Suprapubic skin (tissue), 4 donors: ENCODE measurements at places on chromosomes 13 and 19.

GRCh38 chr19:28594737-28595136 lies 618.2 kb downstream of the UQCRFS1 start:
- no peak for DNase-seq

DNA sequence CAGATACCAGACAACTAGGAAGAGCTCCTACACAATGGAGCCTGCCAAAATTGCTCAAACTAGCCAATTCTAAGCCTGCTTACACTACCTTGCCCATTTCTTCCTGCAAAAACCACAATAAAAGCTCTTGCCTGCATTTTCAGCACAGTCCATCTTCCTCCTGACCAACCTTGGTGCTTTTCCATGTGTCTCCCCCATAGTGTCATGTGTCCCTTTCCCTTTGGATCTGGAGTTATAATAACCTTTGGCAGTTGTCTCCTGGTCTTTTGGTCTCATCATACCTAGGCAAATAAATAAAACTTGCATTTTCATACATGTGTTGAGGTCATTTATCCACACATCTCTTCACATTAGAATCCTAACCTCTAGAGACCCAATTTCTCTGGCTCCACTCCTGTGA lies 203.1 kb upstream of the TRPC4 start:
- no peak for DNase-seq

GRCh38 chr13:44117351-44117750 lies 237.6 kb downstream of the LACC1 start:
- DNase-seq: no peak

DNA sequence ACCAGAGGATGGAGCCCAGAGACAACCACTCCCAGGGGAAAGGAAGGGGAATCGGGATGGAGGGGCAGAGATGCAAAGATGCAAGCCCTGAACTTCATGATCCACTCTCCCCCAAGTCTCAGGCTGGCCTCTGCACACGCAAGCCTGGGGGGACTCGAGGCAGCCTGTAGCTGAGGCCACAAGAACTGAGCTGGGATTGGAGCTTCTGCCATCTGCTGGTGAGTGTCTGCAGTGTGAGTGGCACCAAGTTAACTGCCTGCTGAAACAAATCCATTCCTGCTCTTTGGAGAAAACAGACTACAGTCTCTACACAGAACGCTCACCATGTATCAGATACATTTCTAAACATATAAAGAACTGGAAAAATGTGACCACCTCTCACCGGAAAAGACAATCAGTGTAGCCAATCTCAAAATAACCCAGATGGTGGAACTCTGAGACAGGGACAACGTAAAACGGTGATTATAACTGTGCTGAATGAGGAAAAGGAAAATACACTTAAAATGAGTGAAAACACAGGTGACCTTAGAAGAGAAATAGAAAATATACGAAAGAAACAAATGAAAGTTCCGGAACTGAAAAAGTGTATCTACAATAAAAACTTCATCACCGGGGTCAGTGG lies 62.1 kb downstream of the KLF2 start:
- DNase-seq: no peak

GRCh38 chr19:53196777-53197396 lies 3.7 kb upstream of the ZNF665 start:
- DNase-seq: peak; percentile 98

DNA sequence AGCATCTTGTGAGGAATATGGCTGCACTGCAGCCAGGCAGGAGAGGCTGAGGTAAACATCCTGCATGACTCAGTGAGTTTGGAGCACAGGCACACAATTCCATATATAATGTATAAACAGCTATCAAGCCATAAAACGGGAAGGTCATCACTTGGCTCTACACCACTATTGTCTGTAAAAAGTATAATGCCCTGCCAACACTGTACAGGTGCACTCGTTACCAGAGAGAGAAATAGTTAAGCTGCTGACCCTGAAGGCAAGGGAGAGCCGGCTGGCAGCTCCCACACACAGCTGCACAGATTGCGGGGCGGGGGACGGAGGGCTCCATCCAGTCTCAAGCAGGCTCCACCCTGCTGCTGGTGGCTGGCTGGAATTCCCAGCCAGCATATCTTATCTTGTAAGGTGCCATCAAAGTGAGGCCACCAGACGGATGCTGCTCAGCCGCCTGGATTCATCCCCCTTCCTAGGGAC lies 668.1 kb downstream of the SLITRK5 start:
- no peak for DNase-seq

DNA sequence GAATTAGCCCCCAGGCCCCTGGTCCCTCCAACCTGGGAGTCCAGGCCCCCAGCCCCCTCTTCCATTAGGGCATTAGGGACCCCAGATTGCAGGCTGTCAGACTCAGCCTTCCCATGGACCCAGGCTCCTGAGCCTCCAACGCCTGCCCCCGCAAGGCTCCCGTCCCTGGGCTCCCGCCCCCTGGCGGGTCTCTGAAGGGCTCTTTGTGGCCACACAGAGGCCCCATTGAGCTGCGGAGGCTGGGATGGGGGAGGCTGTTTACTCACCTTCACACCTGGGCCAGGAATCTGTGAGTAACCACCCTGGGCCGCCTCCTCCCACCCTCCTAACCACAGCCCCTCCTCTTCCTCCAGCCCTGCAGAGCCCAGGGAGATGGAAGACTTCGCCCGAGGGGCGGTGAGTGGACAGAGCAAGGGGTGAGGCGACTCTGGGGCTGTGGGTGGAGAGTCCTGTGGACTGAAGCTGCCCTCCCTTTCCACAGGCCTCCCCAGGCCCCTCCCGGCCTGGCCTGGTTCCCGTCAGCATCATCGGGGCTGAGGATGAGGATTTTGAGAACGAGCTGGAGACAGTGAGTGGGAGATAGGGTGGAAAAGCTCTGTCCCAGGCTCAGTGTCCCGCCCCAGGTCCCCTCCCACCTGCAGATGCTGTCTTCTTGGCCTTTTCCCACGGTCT lies 4.9 kb downstream of the ARHGEF1 start:
- no peak for DNase-seq

DNA sequence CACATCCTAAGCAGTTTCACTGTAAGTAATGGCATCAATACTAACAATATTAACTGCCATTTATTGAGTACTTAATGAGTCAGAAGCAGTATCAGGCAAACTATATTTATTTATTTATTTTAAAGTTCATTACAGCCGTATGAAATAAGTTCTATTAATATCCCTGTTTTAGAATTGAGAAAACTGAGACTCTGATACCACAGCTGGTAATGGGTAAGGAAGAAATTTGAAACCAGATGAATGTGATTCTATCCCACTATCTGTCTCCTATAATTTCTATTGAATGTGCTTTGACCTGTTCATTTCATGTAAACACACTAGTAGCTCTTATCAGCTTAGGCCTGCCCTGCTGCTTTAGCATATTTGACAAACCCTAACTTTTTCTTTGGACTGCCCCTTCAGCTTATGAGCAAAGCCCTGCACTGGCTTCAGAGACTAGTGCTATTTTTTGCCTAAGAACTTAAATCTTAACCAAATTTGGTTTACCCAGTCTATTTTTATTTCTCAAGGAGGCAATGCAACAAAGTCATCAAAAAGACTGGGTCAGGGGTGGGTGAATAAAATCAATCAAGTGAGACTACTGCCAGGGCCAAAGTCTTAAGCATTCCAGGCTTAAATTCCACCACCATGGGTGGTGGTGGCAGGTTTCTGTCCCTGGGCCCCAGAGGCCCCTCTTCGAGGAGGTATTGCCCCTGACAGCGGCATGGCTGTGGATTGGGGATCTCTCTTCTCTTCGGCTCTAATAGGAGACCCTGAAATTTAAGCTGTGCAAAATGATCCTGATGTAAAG lies 143.4 kb downstream of the DLEU7 start:
- no peak for DNase-seq

- DNase-seq: no peak
Observed at GRCh38 chr13:36870050-36870692, 49.9 kb downstream of the SMAD9 start.

- DNase-seq: no peak
Observed at GRCh38 chr13:57716295-57716694, 84.8 kb downstream of the PCDH17 start.

GRCh38 chr13:39468306-39468705 lies 134.7 kb downstream of the LHFPL6 start:
- DNase-seq: no peak

DNA sequence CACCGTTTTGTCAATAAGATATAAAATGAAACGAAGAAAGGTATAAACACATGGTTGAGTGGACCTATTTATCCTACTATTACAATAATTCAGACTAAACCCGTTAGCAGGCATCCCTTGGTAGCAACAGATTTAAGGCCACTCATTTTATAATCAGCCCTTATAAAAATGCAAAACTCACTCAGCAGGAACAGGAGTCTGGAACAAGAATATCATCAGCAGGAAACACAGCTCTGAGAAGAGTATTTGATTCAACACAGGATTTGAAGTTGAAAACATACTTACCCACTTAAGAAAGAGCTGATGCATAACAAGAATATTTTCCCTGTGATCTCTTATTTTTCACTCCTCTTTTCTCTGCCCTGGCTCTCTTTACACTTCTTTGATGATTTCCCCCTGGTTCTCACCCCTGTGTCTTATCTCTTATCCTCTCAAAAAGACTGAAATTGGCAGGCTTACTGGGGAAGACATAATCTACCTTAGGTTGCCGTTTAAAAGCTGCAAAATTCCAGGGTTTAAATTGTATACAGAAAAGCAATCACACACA lies 1722.7 kb downstream of the SLITRK5 start:
- DNase-seq: no peak

- no peak for DNase-seq
Observed at GRCh38 chr19:32652894-32653598, 21.9 kb downstream of the ANKRD27 start.

DNA sequence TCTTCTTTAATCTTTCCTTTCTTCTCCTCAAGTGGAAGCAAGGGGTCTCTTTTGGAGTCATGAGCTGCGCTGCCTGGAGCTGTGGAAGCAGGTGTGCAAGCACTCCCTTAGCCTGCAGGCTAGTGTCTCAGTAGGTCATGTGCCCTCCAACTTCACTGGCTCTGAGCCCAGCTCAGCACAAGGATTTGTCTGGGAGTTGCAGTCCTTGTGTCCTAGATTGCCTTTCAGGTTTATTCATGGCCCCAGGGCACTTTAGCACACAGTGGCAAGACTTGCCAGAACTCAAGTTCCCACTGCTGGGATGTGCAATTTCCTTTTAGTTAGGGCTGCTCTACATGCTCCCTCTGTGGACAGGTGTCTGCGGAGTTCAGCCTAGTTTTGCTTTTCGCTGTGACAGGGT lies 211.7 kb downstream of the LIG4 start:
- no peak for DNase-seq

DNA sequence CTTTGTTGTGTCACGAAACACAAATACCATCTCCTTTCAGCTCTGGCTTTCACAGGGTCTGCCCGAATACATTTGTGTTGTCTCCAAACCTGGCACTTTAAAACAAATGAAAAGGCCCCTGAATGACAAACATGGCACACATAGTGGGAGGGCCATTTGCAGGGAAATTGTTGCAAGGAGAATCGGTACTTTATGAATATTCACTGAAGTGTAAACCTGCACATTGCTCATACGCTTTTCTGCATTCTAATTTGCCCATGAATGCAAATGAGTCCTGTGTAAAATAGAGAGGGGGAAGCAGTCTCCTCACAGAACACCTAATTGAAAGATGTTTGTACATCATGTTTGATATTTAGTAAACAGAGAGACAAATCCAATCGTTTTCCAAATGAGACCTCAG lies 82.7 kb upstream of the PCDH8 start:
- DNase-seq: no peak

DNA sequence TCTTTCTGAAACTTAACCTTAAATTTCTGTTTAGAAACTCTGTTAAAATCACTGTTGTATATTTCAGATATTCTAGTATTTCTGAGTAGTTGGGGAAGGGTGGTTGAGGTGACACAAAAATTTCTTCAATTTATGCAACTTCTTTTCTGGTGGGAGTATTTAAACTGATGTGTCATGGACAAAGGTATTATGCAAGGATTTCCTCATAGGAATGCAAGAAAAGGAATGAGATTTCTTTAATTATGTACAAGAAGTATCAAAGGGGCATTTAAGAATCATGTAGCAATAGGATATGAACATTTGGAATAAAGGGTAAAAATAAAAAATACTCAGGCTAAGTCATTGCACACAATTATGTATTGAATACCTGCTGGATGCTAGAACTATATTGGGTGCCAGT lies 575.8 kb upstream of the KLF12 start:
- DNase-seq: no peak

GRCh38 chr13:110001670-110002275 lies 215.4 kb upstream of the IRS2 start:
- DNase-seq: no peak

DNA sequence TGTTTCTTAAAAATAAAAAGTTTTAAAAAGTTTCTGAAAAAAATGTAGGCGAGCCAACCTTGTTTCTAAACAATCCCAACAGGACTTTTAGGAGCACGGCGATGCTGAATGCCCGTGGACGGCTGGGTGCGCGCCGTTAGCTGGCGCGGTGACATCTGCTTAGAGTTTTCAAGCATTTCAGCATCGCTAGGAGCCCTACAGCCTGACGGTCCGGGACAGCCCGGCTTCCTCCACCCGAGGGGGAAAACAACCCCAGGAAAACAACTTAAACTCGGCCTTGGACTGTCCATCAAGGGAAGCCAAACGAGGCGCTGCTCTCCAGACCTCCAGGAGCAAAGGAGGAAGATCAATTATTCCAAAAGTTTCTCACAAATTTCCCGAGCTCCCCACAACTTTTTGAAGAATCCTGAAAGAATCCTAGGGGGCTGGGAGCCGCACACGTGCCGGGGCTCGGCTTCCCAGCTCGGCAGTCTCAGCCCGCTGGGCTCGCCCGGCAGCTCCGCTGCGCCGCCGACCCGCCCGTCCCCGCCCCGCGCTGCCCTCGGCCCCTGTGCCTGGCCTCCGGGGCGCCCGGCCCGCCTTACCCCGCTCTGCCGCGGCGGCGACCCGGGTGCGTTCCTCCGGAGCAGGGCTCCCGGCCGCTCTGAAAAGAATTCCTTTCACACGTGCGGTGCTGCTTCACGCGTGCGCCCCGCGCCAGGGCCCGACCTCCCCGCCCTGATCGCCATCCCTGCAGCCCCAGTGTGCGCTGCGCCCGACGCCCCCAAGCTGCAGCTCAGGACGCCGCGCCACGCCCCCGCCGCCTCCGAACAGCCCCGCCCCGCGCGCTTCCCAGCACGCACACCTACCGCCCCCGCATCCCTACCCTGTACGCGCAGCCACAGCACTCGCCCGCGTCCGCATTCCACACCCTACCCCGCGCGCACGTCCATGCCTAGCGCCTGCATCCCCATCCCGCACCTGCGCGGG lies at the start of gene GJA3:
Gene GJA3, minus strand, starts transcription at position 747 of the 969 bp plus-strand sequence. CDS start 17,764 bp downstream, outside the sequence.
- no peak for DNase-seq
